CD4-positive, alpha-beta T cell treated with Interleukin-10 for 1 hour (primary cell): ENCODE measurements at places on chromosomes 3 and 15.

GRCh38 chr3:134083626-134084241, 54.0 kb upstream of the SLCO2A1 start:
- DNase-seq: no peak

DNA sequence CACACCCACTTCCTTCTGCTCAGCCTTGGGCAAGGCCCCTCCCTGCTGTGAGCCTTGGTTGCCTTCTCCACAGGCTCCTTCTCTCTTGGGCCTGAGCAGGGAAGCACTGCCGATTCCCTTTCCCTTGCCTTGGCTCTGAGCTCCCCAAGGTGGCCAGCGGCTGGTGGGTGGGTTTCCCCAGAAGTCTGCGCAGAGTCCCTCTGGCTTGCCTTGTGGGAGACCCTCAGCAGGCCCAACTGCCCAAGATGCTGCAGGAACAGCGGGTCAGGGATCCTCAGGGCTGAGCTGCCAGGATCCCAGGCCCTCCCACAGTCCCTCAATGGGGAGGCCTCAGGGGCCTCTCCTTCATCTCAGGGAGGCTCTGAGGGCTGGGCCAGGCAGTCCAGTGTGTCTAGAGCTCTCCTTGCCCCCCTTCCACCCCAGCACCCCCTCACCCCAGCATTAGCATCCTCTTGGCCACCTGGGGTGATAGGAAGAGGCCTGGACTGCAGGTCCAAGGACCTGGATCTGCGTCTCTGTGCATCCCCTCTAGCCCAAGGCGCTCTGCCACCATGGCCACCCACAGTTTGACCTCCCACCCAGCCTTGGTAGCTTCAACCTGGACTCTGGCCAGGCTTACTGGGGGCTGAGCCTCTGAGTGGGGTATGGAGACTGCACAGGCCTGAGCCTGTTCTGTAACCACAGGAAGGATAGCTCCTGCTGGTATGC, 68.6 kb downstream of the EXOG start:
- no peak for DNase-seq

- DNase-seq: no peak
These were observed 234.3 kb downstream of the SHOX2 start for GRCh38 chr3:157871838-157872460.

DNA sequence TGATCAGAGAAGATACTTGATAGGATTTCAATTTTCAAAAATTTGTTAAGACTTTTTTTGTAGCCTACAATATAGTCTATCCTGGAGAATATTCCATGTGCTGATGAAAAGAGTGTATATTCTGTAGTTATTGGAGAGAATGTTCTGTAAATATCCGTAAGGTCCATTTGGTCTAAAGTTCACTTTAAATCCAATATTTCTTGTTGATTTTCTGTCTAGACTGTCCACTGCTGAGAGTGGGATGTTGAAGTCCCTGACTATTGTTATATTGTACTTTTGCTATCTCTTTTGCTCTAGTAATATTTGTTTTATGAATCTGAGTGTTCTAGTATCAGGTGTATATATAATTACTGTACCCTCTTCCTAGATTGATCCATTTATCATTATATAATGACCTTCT, 406.2 kb upstream of the CNTN4 start:
- DNase-seq: no peak

DNA sequence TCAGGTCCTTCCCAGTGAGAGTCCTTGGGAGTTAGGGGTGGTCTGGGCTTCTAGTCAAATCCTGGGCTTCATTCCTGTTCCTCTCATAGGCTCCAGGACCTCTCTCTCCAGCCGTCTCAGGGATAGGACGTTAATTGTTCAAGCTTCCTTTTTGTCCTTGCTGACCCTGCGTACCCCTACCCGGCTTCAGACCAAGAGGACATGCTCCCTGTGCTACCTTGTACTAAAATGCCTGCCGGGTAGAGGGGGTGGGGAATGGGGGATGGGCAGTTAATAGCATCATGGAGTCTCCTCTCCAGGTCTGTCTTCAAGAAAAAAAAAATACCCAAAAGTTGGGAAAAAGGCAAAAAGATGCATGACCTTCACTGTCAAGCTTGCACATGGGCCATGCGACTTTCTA, 36.5 kb upstream of the GALNT15 start:
- DNase-seq: no peak

GRCh38 chr15:56040081-56041035, 46.9 kb upstream of the NEDD4 start:
- no peak for DNase-seq

- no peak for DNase-seq
These were observed 44.7 kb upstream of the APEH start for GRCh38 chr3:49629451-49629850.

GRCh38 chr3:175659670-175660350, 800.7 kb downstream of the NAALADL2 start:
- DNase-seq: no peak
